ENCODE measurements at places on chromosomes 1 and 21.

GRCh38 chr21:26405735-26406361 is 167.2 kb downstream of the CYYR1 start:
- H3K27me3 ChIP-seq: no peaks in the 10 kb centered on the region
- H3K4me3 ChIP-seq: peak overlapping the region; percentile 54
- H3K27ac ChIP-seq: peak overlapping the region; percentile 59
- H3K4me1 ChIP-seq: peaks cover 18% of the 10 kb centered on the region
- H3K36me3 ChIP-seq: no peaks in the 10 kb centered on the region
- peak; percentile 88 for DNase-seq

DNA sequence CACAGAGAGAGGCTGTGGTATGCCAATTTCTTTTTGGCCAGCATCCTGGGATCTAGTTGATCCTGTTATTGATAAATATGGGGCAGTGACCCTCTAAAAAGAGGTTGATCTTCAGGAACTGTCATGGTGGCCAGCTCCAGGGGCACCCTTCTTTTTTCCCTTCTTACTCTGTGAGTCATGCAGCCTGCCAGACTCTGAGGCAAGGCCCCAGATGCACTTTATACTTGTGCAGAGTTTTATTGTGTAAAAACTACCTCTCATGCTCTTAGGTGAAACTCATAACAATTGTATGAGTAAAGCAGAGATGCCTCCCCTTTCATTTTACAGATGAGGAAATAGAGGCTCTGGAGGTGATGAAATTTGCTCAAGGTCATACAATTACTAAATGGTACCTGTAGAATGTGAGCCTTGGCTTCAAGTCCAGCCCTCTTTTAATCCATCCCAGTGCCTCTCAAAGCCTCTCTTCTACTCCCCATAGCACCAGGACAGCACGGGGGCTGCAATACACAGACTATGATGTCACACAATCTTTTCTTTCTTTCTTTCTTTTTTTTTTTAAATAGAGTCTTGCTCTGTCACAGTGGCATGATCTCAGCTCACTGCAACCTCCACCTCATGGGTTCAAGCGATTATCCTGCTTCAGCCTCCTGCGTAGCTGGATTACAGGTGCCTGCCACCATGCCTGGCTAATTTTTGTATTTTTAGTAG is 387.8 kb downstream of the KCNH1 start:
- H3K27me3 ChIP-seq: no peaks in the 10 kb centered on the region
- no peak overlapping the region for H3K4me3 ChIP-seq
- H3K36me3 ChIP-seq: no peaks in the 10 kb centered on the region
- no peak for DNase-seq
- H3K4me1 ChIP-seq: no peaks in the 10 kb centered on the region

DNA sequence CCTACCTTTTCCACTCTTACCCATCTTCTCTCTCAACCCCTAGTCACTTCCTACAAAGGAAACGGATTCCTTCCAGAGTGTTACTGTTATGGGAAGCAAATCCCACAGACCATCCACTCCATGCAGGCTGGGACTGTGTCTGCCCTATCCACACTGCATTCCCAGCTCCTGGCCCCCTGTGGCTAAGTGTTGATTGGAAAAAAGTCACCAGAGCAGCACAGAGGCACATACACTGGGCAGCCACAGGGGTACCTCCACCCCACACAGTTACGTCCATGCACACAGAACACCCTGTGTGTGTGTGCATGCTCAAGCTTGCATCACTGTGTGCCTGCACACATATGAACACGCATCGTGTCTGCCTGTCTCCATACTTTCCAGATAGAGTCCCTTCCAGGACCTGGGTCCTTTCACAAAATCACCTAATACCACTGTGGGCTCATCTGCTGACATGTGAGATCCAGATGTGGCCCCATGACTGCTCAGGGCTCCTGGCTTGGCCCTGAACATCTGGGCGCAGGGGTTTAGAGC is 4.2 kb upstream of the SERINC2 start:
- no peak overlapping the region for H3K4me3 ChIP-seq
- H3K27ac ChIP-seq: no peak overlapping the region
- DNase-seq: no peak
- peaks cover 11% of the 10 kb centered on the region for H3K27me3 ChIP-seq
- peaks cover 14% of the 10 kb centered on the region for H3K4me1 ChIP-seq

GRCh38 chr1:45516465-45516864 is 5.2 kb downstream of the PRDX1 start:
- H3K4me1 ChIP-seq: peaks cover 20% of the 10 kb centered on the region
- H3K36me3 ChIP-seq: peaks cover 49% of the 10 kb centered on the region

DNA sequence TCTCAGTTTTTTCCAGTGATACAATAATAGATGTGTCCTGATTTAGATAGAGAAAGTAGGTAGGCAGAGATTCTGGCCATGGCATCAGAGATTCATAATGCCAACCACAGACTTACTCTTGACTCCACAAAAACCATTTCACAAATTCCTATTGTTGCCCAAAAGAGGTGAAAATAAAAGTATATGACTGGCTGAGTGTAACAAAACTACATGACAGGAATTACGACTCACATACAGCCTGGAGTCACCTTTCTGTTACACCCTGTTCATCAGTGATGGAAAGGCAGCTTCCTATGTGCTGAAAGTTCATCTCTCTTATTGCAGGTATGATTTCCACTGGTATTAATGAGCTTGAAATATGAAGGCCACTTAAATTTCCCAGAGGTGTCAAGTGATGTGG is 72.3 kb downstream of the MPZL1 start:
- H3K4me3 ChIP-seq: no peak overlapping the region
- H3K4me1 ChIP-seq: peaks cover 29% of the 10 kb centered on the region
- H3K36me3 ChIP-seq: no peaks in the 10 kb centered on the region
- DNase-seq: no peak
- H3K27ac ChIP-seq: no peak overlapping the region

GRCh38 chr1:94989911-94990473 is 63.1 kb upstream of the CNN3 start:
- peaks cover 17% of the 10 kb centered on the region for H3K4me1 ChIP-seq
- DNase-seq: no peak
- H3K4me3 ChIP-seq: no peak overlapping the region
- H3K27me3 ChIP-seq: no peaks in the 10 kb centered on the region
- no peaks in the 10 kb centered on the region for H3K36me3 ChIP-seq
- H3K27ac ChIP-seq: no peak overlapping the region

DNA sequence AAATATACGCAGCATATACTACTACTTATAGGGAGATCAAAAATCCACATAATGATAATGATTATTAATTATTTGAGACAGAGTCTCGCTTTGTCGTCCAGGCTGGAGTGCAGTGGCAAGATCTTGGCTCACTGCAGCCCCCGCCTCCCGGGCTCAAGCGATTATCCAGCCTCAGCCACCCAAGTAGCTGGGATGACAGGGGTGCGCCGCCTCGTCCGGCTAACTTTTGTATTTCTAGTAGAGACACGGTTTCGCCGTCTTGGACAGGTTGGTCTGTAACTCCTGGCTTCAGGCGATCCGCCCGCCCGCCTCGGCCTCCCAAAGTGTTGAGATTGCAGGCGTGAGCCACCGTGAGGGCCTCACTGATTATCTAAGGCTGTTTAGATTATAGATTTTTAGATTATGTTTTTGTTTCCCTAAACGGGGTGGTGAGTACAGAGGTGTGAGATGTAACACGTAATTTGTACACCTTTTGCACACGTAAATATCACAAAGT is 548 bp upstream of the SLC25A33 start:
- peak overlapping the region; percentile 28 for H3K27ac ChIP-seq
- DNase-seq: no peak
- no peaks in the 10 kb centered on the region for H3K27me3 ChIP-seq
- no peaks in the 10 kb centered on the region for H3K36me3 ChIP-seq

GRCh38 chr1:111563619-111564018 is 56.0 kb upstream of the RAP1A start:
- DNase-seq: peak; percentile 88
- H3K27me3 ChIP-seq: no peaks in the 10 kb centered on the region
- H3K27ac ChIP-seq: peak overlapping the region; percentile 84
- H3K36me3 ChIP-seq: no peaks in the 10 kb centered on the region
- no peak overlapping the region for H3K4me3 ChIP-seq

DNA sequence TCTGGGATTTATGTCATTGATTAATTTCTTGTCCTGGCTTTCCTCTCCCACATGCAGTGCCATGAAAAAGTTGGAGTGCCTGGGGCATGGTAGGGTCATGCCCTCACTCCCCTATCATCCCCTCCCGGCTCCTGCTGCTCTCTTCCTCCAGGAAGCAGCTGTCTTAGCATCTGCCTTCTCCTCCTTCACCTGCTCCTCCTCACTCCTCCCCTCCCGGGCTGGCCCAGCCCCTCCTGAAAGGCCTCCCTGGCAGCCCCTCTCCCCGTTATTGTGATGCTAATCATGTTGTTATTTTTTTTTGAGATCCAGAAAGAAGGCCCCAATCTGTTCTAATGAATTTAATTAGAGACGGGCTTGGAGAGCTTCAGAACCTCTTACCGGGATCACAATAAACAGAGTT is 36.3 kb upstream of the NFASC start:
- H3K27ac ChIP-seq: no peak overlapping the region
- H3K36me3 ChIP-seq: no peaks in the 10 kb centered on the region
- H3K27me3 ChIP-seq: peaks cover 3% of the 10 kb centered on the region
- peaks cover 24% of the 10 kb centered on the region for H3K4me1 ChIP-seq

GRCh38 chr1:79188337-79188736 is 181.8 kb upstream of the ADGRL4 start:
- no peaks in the 10 kb centered on the region for H3K36me3 ChIP-seq
- H3K27me3 ChIP-seq: no peaks in the 10 kb centered on the region
- DNase-seq: peak; percentile 49

DNA sequence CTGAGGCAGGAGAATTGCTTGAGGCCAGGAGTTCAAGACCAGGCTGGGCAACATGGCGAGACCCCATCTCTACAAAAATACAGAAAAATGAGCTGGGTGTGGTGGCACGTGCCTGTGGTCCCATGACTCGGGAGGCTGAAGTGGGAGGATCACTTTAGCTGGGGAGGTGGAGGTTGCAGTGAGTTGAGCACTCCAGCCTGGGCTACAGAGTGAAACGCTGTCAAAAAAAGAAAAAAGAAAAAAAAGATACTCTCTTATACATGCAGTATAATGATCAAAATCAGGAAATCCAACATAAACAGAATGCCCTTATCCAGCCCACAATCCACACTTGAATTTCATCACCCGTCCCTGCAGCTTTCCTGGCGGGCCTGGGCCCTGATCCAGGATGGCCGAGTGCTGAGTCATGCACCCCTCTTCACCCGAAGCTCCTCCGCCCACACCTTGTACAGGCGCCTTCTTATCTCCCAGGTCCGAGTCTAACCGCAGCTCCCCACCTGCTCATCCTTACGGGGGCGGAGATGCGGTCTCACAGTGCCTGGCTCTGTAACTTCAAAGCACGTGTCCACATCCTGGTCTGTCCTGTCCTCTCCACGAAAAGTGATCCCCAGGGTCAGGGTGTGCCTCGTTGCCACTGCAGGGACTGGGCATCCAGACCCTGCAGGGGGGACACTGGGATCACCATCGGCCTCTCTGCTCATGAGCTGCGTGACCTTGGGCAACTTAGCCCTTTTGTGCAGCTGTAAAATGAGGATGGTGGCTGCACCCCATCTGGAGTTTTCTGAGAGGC is 120.2 kb upstream of the SLC45A1 start:
- H3K27me3 ChIP-seq: no peaks in the 10 kb centered on the region
- H3K4me3 ChIP-seq: no peak overlapping the region
- peaks cover 43% of the 10 kb centered on the region for H3K4me1 ChIP-seq
- H3K27ac ChIP-seq: peak overlapping the region; percentile 35

- H3K27ac ChIP-seq: no peak overlapping the region
- H3K4me1 ChIP-seq: peaks cover 5% of the 10 kb centered on the region
- no peak overlapping the region for H3K4me3 ChIP-seq
- no peak for DNase-seq
- H3K27me3 ChIP-seq: peaks cover 21% of the 10 kb centered on the region
These were observed 76.9 kb upstream of the HAO2 start for GRCh38 chr1:119291611-119292206.

GRCh38 chr1:33955096-33955495 is 91.2 kb downstream of the HMGB4 start:
- H3K36me3 ChIP-seq: no peaks in the 10 kb centered on the region
- H3K27me3 ChIP-seq: no peaks in the 10 kb centered on the region
- no peak overlapping the region for H3K4me3 ChIP-seq
- DNase-seq: no peak
- no peak overlapping the region for H3K27ac ChIP-seq

- H3K4me3 ChIP-seq: no peak overlapping the region
- H3K27me3 ChIP-seq: no peaks in the 10 kb centered on the region
- no peaks in the 10 kb centered on the region for H3K36me3 ChIP-seq
- H3K4me1 ChIP-seq: peaks cover 14% of the 10 kb centered on the region
These were observed 34.7 kb downstream of the PTPRU start for GRCh38 chr1:29270929-29271521.

GRCh38 chr1:33972676-33973395 is 109.0 kb downstream of the HMGB4 start:
- H3K4me3 ChIP-seq: no peak overlapping the region
- DNase-seq: peak; percentile 35
- no peak overlapping the region for H3K27ac ChIP-seq
- peaks cover 7% of the 10 kb centered on the region for H3K4me1 ChIP-seq

DNA sequence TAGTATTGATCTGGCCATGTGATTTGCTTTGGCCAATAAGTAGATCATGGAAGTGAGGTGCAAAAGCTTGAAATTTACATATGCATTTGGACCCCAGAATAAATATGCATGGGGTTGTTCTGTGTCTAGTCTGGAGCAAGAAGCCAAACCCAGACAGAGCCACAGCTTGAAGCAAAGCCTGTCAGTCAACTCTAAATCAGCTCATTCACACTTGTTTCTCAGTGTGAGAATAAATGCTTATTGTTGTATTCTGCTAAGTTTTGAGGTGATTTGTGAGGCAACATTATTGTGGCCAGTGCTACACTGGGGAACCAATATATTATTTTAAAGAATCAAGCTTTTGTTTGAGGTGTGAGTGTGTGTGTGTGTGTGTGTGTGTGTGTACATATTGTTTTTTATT is 12.2 kb upstream of the PGLYRP3 start:
- H3K36me3 ChIP-seq: no peaks in the 10 kb centered on the region
- DNase-seq: no peak
- no peaks in the 10 kb centered on the region for H3K4me1 ChIP-seq
- no peaks in the 10 kb centered on the region for H3K27me3 ChIP-seq
- H3K4me3 ChIP-seq: no peak overlapping the region

- no peak overlapping the region for H3K27ac ChIP-seq
- H3K36me3 ChIP-seq: no peaks in the 10 kb centered on the region
- H3K4me1 ChIP-seq: peaks cover under 1% of the 10 kb centered on the region
- H3K4me3 ChIP-seq: no peak overlapping the region
- peak; percentile 63 for DNase-seq
- peaks cover 7% of the 10 kb centered on the region for H3K27me3 ChIP-seq
These were observed 5.9 kb upstream of the MYOM3 start for GRCh38 chr1:24117722-24118409.

Data from astrocyte (in vitro differentiated cells and primary cell).